ENCODE measurements at places on chromosomes 2 and 18.

- no peak for DNase-seq
Measured at GRCh38 chr2:162874412-162874811, 35.8 kb upstream of the KCNH7 start.

GRCh38 chr2:122707224-122707824 lies 951.9 kb downstream of the TSN start:
- no peak for DNase-seq

GRCh38 chr2:16194931-16195680 lies 254.8 kb downstream of the MYCN start:
- no peak for DNase-seq

- DNase-seq: no peak
Measured at GRCh38 chr18:36188916-36189315, 1.6 kb downstream of the MOCOS start.

DNA sequence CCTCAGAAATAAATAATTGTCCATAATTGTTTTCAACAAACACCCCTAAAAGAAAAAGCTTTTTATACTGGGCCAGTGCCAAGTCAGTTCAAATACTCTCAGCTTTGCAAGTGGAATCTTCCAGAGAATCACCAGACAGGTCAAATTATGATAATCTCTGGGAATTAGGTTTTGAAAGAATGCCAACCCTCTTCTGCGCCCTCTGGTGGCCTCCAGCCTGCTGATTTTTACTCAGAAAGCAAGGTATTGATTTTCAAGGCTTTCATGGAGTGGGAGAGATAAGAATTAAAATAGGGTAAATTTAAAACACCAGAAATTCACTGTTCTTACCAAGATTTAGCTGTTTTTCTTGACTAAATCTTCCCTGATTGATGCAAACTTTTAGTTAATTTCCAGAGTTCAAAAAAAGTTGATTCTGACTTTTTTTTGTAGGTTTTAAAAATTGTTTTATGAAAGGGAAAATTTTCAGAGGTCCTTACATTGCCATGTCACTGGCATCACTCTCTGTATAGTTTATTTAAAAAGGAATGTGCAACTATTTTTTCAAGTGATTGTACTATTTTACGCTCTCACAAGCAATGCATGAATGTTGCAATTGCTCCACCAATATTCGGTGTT lies 282.9 kb upstream of the TNP1 start:
- no peak for DNase-seq

DNA sequence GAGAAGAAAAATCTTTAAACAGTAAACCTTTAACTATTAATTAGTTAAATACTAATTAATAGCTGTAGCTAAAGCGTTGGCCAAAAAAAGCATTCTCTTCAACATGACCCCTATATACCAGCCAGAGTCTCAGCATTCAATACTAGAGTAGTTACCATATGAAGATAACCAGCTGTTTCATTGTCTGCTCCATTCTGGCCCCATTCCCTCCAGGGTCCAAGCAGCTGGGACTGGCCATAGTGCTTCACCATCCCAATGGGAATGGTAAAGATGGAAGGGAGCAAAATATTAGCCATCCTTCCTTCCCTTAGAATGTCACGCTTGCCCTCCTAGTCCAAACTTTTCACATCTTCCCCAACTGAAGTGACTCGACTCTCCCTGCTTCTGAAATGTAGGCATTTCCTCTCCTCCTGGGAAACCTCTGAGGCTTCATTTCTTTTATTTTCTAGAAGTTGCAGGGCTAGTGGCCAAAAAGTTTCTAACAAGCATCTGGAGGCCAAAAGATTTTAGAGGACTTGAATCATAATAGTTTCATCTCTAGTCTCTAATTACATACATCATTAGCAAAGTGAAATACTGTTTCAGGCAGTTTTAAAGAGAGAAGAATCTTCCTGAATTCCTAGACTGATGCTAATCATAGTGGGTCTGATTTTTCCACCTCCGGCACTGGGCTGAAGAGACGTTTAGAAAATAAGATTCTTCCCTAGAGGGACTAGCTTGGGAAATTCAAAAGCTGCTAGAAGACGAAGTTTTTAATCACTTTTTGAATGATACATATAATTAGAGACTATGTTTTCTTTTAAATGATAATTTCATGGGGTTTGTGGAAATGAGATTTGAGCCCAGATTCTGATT lies 52.7 kb downstream of the CCDC68 start:
- DNase-seq: no peak

- no peak for DNase-seq
Measured at GRCh38 chr2:71045865-71046548, 22.4 kb upstream of the NAGK start.

- DNase-seq: no peak
Measured at GRCh38 chr2:20532634-20533437, 86.0 kb downstream of the RHOB start.

DNA sequence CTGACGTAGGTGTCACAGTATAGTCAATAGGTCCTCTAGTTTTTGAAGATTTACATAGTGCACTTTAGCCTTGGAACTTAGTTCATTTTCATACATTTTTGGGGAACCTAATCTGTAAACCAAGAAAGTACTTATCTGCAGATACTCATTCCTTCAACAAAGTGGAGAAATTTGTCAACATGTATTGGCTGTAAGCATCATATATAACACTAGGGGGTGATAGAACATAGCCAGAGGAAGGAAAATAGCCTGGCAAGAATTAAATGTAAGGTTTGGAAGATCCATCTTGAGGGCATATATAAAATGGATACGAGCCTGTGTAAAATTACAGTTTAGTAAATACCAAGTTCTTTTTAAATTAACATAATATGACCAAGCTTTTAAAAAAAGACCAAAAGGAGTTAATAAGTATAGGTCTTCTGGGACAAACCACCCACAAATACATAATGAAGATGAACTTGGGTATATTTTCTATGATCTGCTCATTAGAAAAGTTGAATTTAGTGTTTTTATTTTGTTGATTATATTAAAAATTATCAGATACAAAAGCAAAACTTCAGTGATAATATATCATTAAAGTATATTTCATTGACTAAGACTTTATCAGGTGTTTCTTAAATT lies 18.2 kb downstream of the RPL37A start:
- peak; percentile 54 for DNase-seq

DNA sequence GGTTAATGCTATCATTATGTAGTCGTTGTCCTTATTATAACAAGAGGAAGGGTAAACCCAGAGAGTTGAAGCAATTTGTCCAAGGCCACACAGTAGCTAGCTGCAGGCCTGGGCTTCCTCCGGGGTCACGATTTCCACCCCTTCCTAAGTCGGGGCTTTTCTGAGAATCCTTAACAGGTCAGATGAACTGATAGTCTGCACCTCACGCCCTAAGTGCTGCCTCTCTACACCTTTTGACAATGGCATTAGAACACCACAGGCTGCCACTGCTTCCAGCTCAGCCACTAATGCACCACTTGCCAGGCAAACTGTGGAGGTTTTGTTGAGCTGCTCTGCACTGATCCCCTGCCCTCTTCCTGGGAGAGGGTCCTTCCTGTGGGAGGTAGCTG lies 37.7 kb downstream of the FOSL2 start:
- DNase-seq: no peak

DNA sequence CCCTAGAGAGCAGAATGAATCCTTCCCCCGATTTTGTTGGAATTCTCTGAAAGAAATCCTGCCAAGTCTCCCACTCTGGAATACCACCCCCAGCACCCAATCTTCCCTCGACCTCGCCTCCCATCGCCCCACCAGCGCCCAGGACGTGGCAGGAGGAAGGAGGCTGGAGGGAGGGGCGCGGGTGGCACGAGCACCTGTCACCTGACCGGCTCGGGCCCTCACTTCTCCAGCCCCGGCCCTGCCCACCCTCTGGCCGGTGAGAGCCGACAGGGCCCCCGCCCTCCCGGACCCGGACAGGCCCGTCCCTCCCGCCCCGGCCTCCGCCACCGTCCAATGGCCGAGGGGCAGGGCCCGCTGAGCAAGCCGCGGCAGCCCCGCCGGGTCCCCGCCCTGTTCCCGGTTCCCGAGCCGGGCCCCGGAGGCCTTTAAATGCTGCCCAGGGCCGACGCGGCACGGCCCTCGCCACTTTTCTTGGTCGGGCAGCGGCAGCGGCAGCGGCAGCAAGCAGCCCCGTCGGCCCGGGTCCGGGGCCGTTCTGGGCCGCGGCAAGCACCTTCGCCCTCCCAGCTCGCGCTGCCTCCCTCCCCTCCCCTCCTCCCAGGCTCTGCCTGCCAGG lies at the start of gene LGALSL:
TSS of gene LGALSL (plus strand) at position 393 of the 616 bp plus-strand sequence. CDS start 384 bp downstream, outside the sequence.
- DNase-seq: peak; percentile 70

DNA sequence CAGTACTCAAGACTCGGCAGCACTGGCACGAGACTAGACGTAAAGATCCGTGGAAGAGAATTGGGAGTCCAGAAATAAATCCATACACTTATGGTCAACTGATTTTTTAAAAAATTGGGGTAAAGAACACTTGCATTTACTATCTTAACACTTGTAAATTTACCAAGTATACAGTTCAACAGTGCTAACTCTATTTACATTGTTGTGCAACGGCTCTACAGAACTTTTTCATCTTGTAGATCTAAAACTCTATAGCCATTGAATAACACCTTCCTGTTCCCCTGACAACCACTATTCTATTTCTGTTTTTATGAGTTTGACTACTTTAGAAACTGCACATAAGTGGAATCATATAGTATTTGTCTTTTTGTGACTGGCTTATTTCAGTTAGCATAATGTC lies 129.4 kb upstream of the SP3 start:
- no peak for DNase-seq

- no peak for DNase-seq
Measured at GRCh38 chr18:30556112-30556511, 486.4 kb downstream of the DSC3 start.

- DNase-seq: no peak
Measured at GRCh38 chr2:64837116-64837731, 152.0 kb upstream of the SLC1A4 start.

Measured in hippocampal formation (tissue), 2 donors.